ENCODE measurements at places on chromosomes 2 and 18. TPM values are rescaled to one million over a fixed set of nuclear protein-coding genes. Genes with fewer than 3 reads are reported as not detected.

DNA sequence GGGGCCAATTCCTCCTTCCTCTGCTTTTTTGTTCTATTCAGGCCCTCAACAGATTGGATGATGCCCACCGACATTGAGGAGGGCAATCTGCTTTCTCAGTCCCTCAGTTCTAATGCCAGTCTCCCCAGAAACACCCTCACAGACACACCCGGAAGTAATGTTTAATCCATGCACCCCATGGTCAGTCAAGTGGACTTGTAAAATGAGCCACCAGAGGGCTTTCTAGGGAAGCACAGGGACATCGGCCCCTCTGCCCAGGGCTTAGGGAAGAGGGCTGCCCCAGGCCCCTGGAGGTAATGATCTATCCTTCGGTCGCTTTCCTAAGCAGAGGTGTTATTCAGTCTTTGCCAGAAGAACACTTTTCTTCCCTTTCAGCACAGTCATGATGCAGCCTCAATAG, 107.4 kb downstream of the PDCL3 start:
- DNase-seq = peak; percentile 26

DNA sequence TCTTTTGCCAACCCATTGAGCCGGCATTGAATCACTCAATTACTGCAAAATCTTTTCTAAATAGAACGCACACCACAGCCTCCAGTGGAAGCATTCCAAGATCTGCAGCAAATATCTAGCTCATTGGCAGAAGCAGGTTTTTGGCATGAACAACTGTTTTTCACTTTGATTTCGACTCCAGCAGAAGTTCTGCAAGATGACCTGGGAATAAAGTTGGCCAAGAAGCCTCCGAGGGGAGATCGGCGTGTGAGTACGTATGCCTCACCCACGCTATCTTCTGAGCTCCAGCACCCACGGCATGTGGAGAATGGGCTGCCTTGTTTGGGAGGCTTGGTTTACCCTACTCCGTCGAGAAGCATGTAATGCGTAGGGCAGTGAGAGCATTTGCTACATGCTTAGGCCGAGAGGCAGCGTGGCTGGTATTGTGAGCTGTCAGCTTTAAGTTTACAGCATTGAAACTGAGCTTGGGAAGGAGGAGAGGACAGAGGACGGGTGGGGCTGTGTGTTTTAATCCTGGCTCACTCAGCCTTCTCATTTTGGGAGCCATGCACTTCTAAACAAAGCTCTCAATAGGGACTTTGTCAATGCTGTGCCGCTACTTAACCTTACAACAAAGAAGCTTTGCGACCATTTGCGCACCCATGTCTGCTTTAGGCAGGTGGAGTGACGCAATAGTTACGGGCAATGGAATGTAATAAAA, 10.5 kb downstream of the PCARE start:
- peak; percentile 49 for DNase-seq

GRCh38 chr2:144519934-144520731, at the start of gene ZEB2:
Gene ZEB2, minus strand, starts transcription at chr2:144520119. Its CDS starts 2,769 bp downstream, at chr2:144517350.
- peak; percentile 96 for DNase-seq

- DNase-seq = no peak
Measured at GRCh38 chr18:46302528-46303485, 198.6 kb downstream of the HAUS1 start.

- DNase-seq = no peak
Measured at GRCh38 chr18:50719471-50720324, 100.1 kb downstream of the MRO start.

DNA sequence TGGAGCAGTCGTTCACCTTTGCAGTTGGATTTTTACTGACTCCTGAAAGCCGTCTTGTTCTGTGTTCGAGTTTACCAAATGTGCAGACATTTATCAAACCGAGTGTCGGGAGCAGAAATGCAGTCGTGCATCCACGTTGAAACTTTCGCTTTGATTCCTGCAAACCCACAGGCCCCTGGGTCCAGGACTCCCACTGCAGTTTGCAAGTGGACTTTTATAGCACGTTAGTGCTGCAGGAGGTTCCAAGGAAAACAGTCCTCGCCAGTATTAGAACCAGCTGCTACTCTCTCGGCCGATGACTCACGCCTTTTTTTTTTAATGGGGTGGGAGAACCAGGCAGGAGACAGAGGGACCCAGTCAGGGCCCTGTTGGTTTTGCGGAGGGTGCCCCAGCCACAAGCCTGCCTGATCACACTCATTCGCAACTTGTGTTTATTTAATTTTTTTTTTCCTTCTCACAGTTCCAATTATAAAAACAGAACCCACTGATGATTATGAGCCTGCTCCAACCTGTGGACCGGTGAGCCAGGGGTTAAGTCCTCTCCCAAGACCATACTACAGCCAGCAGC, 90.1 kb downstream of the NFATC1 start:
- no peak for DNase-seq

DNA sequence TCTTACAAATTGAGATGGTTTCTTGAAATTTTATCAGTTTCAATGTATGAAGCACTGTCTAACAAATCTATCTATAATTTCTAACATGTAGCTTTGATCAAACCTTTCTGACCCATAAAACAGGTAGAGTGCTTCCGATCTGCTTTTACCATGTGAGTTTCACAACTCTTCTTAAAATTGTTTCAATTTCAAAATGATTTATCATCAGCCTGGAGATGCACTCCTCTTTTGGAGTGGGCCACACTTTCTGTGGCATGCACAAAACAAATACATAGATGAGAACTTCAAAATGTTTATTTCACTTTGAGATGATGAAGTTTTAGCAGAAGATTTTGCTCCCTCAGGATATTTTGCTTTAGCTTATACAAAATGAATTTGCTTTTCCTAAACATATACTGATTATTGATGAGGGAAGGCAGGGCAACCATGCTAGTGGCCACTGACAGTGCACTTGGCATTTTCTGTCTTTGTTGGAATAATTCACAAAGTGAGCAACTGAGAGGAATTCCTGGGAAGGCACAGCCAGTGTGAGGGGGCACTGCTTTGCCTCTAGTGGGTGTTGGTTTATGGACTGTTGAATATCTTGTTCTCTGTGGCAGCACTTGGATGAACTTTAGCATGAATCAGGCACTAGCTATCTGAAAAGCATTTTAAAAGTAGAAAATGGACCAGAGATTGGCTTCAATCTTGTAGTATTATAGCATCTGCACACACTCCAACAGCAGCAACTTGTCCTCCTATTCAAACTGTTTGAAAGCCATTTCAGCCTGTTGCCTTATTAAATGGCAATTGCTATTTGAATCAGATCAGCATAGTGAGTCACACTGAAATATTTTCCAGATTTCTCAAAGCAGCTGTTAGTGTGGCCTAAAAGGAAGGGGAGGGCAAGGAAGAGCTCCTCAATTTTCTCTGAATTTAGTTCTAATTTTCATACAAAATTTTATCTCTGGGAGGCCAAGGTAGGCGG, 193.2 kb downstream of the CCDC85A start:
- no peak for DNase-seq

DNA sequence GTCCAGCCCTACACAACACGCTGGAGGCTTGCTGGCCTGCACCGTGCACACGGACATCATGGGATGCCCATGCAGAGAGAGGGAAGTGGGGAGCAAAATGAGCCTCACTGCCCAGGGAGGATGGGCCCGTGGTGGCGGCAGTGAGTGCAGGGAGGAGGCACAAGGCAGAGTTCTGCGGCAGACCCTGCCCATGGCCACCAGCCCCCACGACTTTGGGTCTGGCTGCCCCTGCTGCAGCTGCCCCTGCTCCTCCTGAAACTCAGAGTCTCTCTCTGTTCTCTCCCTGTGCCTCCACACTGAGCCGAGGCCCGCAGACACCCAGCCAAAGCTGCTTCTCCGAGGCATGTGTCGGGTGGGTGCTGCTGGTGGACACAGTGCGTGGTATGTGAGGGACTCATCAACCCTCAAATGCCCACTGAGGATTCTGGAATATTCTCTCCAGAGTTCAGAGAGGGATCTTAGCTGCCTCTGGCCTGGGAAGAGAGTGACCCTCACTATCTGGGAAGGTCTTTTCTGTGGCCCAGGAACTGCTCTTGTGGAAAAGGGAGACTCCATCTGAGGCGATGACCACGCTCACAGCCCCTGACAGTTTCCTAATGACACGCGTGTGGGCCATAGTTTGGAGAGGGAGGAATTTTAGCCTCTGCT, 45.1 kb upstream of the HPCAL1 start:
- DNase-seq = no peak

- no peak for DNase-seq
Measured at GRCh38 chr2:49111006-49111405, 43.3 kb downstream of the FSHR start.

LINC00305 gene
- total RNA-seq = not detected

KIAA2012 gene
- not detected for total RNA-seq

GNLY gene
- not detected for total RNA-seq

Data from SK-MEL-5 (cell line).